ENCODE measurements at places on chromosomes 3 and 15.

DNA sequence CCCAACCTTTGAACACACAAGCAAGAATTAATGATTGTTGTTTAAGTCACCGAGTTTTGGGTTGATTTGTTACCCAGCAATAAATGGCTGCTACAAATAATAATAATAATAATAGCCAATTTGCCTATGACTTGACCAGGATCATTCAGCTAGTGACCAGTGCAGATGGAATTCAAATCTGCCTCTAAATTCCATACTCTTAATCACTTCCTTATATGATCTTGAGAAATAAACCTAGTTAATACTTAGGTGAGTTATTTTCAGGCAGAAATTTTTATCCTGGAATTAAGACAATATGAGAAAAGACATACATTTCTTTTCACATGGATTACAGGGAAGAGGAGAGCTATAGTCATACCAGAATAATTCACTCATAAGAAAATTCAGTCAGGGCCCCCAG is 116.0 kb upstream of the GALNT15 start:
- DNase-seq: no peak

DNA sequence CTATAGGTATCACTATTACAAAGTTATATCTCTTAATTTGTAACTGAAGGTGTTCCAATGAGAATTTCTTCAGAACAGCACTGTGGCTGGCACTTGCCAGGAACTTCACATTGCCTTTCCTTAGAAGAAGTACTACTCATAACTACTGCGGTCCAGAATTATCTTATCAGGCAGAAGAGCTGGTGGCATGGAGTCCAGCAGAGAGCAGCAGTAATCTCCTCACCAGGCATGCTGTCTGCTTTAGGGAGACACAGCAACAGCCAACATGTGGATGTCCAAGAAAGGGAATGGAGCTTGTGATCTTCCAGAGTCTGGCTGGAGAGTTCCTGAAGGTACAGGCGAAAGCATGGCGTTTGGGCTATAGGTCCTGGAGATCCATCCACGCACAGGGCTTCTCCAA is 919.7 kb upstream of the NR2F2 start:
- no peak for DNase-seq

- no peak for DNase-seq
Observed at GRCh38 chr3:707041-707440, 385.8 kb upstream of the CNTN6 start.

DNA sequence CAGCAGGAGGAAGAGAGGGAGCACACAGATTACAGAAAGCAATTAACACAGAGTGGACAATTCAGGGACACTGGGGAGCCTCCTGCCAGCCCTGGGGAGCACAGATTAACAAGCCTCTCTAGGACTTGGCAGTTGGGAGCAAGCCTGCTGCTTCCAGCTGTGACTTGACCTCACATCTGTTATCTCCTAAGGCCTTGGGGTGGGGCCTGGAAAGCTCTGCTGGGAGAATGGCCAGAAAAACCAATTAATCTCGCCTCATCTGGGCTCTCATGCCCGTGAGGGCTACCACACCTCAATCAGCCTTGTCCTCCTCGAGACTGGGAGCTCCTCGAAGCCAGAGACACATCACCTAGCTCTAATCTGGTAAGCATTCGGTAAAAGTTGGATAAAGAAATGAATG is 39.1 kb downstream of the SEMA5B start:
- DNase-seq: no peak

DNA sequence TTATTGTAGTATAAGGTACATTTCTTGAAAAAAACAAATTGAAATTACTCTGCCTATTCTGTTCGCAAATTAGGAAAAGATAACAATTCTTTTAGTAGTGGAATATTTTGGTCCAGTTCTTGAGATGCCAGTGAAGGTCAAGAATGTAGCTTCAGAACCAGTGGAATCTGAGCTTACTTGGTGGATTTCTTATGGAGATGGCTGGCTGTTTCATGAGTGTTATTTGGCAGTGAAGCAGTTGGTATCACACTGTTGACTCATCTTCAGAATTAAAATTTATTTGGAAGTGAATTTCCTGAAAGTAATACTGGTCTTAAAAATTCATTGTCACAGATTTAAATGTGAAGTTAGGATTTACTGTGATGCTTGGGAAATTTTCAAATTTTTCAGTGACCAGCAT is 19.1 kb downstream of the RNF13 start:
- DNase-seq: no peak

GRCh38 chr3:58403513-58404109 is 30.0 kb downstream of the PDHB start:
- no peak for DNase-seq

GRCh38 chr3:94716326-94717018 is 653.6 kb downstream of the NSUN3 start:
- DNase-seq: no peak

GRCh38 chr15:79311901-79312553 is 1.1 kb downstream of the TMED3 start:
- no peak for DNase-seq

DNA sequence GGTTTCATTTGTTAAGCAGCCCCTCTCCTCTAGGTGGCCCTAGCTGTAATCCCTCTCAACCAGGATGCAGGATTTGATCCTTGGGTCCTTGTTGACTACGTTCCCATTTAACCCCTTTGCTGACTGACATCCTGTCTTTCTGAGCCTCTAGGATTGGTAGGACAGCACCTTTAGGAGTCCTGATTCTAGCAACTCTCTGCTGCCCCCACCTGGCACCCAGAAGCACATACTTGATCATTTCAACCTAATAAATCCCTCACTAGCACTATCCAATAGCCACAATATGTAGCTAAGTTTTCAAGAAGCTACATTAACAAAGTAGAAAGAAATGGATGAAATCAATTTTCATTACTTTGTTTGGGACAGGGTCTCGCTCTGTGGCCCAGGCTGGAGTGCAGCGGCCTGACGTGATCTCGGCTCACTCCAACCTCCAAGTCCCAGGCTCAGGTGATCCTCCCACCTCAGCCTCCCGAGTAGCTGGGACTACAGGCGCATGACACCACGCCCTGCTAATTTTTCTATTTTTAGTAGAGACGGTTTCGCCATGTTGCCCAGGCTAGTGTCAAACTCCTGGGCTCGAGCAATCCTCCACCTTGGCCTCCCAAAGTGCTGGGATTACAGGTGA is 28.3 kb downstream of the RSL24D1 start:
- peak; percentile 60 for DNase-seq

DNA sequence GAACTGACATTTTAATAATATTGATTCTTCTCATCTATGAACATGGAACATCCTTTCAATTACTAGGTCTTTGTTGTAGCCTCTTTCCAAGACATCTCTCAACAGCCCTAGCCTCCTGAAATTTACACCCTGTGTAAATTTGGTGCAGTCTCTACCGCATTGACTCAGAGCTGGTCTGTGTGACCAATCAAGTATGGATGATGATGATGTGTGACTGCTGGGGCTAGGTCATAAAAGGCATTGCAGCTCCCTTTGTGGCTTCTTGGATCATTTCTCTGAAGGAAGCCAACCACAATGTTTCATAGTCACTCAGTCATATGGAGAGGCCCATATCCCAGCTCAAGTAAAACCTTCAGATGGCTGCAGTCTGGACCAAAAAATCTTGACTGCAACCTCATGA is 62.1 kb upstream of the FAM3D start:
- no peak for DNase-seq

DNA sequence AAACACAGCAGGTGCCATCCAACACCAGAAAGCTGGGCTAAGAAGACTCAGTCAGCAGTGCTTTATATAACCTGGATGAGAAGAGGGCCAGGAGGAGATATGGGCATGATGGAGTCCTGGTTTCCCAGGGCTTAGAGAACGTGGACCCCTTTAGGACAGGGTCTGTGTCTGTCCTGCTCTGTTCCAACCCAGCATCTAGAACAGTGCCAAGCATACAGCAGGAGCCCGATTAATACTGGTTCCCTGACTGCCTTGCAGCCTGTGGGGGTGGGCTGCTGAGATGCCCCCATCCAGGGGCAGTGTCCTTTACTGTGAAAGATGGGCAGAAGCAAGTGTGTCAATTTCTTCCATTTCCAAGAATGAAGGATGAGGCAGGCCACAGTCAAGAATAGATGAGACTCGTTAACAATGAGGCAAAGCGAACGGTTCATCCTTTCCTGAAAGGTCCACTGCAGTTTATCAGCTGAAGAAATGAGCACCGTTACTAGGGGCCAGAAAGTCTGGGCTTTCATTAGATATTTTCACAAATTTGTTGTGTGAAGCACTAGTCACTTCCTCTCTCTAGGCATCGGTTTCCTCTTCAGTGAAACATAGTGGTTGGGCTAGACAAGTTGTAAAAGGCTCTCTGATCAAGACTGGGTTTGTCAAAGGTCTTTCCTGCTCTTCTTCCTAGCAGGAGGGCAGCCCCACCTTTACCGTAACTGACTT is 72.0 kb upstream of the HERC1 start:
- DNase-seq: no peak

GRCh38 chr3:168865022-168865551 is 769.4 kb upstream of the GOLIM4 start:
- DNase-seq: no peak

DNA sequence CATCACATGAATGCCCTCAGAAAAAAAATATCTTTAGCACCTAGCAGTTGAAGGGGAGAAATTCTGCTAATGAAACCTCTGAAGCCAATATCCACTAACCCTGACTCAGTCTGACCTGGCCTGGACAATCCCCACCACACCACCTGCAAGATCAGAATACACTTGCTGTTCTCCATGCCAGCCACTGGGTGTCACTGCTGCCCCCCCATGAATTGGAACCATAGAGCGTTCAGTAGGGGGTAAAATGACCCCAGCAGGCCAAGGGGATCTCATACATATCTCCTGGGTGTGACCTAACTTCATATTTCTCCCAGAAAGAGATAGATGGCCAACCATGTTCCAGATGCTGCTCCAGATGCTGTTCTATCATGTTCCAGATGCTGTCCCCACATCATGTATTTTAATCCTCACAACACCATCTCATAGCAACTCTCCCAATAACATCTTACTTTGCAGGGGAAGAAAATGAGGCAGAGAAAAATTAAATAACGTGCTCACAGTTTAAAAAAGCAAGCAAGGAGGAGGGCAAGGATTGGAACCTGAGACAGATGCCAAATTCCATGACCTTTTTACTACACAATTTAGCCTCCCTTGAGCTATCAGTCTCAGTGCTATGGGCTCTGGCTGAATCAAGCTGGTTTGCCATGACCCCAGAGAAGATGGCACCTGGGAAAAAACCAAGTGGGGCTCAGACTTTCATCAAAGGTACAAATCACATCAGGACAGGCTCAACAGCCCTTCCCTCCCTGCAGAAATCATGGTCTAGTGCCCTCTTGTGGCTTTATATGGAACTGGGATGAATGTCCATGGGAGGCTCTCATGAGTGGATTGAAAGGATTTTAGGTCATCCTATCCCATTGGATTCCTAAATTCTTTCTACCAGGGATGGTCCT is 12.4 kb downstream of the NTRK3 start:
- peak; percentile 44 for DNase-seq

- no peak for DNase-seq
Observed at GRCh38 chr3:152969557-152970300, 134.8 kb downstream of the P2RY1 start.

GRCh38 chr3:9248522-9249271 is 749 bp downstream of the SRGAP3 start:
- no peak for DNase-seq

DNA sequence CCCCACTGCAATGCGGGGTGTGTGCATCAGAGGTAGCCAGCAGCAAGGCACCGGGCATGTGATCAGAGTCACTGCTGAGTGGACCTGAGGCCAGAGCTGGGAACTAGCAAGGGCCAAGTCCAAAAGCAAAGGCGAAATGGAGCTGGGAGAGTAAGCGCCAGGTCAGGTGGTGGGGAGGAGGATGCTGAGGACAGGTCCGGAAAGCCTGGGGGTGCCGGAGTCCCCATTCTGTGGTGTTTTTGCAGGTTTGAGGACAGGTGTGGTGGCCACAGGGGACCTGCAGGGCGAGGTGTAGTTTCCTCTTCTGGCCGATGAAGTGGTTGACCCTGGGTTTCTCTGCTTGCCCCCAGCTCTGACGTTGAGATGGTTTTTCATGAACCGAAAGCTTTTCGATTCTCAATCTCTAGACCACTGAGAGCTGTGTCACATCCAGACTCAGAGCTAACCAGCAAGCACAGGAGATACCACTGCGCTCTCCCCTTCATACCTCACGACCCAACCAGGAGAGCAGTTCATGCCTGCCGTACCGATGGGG is 35.0 kb upstream of the HES1 start:
- no peak for DNase-seq

DNA sequence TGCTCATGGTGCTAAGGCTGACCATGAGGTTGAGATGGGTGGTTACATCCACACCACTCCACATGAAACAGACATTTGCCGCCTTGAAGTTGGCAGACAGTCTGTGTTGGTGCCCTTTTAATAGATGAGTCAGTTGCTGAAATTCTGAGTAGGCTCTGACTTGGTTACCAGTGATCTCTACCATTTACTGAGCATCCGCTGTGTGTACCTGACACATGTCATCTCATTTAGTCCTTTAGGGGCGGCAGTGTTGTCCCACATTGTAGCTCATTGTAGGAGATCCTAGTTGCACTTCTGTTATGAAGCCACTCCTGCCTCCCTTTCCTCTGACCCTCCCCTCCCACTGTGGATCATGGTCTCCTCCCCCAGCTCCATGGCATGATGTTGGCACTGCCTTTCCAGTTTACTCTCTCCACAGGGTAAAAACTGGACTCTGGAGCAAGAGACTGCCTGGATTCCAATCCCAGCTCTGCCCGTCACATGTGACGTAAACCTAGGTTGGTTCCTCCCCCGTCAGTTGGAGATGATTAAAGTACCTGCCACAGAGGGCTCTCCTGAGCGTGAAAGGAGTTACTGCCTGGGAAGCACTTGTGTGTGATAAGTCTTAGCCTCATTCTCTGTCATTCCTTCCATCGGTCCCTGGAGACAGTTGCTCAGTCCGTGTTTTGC is 21.6 kb downstream of the SLCO3A1 start:
- no peak for DNase-seq

DNA sequence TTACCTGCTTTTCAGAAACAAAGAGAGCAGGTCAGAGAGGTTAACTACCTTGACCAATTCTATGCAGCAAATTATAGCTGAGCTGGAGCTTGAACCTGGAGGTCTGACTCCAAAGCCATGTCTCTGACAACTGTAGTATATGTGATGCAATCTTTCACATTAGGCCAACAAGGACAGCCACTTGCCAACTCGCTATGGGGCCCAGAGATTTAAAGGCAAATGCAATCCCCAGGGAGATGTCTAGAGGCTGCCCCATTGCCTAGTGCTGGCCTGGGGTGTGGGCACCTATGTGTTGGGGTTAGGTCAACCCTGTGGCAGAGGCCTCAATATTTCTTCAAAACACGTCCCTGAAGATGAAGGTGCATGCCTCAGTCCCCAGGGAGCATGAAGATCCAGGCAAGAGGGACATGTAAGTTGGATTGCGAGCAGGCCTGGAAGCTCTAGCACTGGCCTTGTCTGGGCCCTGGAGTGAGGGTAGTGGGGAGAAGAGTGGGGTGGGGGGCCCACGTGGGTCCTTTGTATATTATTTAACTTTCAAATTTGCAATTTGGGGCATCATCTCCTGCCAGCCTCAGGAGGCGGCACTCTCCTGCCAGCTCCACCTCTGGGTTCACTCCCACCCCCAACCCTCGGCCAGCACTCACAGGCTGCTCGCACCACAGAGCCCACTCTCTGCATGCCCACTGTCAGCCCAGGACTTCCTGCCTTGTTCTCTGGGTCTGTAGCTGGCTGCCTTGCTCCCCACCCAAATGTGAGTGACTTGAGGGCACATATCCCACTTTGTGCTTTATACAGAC is 64.3 kb downstream of the SLC12A8 start:
- DNase-seq: no peak

- DNase-seq: no peak
Observed at GRCh38 chr3:64575211-64575844, 112.5 kb downstream of the ADAMTS9 start.
